Activated CD4-positive, alpha-beta T cell treated with anti-CD3 and anti-CD28 coated beads, Interleukin-10, Interleukin-2, amounts not matched to agents 100 ng/mL and 50 ng/mL, durations not matched to agents 16 hours and 8 hours (primary cell): ENCODE measurements at places on chromosomes 1 and 21.

DNA sequence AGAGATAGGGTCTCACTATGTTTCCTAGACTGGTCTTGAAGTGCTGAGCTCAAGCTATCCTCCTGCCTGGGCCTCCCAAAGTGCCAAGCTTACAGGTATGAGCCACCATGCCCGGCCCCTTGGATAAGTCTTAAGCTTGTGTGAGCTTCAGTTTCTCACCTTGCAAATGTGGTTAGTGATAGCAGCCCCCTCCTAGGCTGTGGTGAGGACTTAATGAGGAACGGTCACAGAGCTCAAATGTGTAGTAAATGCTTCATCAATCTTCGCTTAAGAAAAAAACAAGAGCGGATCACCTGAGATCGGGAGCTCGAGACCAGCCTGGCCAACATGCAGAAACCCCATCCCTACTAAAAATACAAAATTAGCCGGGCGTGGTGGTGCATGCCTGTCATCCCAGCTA, 3.0 kb downstream of the CNR2 start:
- no peak for DNase-seq

GRCh38 chr1:12771186-12771585, 2.4 kb upstream of the PRAMEF12 start:
- DNase-seq = no peak

DNA sequence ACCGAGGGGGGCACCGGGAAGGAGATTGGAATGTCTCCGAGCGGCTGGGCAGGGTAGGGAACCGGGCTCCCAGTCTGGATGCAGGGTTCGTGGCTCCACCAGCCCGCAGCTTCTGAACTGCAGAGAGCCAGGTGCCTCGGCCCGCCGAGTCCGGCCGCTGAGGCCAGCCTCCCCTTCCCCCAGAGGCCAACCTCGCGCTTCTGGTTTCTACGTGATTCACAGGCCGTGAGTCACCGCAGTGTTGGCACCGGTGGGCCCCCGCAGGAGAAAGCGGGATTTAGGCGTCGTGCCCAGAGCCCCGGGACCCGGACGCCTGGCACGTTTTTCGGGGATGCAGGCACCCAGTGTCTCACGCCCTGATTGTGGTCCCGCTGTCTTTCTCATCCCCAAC, 458 bp downstream of the CRABP2 start:
- peak; percentile 35 for DNase-seq

DNA sequence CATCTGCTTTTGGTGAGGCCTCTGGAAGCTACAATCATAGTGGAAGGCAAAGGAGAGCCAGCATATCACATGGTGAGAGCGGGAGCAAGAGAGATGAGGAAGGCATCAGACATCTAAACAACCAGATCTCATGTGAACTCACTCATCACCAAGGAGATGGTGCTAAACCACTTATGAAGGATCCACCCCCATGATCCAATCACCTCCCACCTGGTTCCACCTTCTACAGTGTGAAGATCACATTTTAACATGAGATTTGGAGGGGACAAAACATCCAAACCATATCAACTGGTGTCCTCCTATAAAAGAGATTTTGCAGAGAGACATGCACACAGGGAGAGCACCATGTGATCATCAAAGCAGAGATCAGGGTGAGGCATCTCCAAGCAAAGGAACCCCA, 578.6 kb downstream of the MATN1 start:
- DNase-seq = no peak

DNA sequence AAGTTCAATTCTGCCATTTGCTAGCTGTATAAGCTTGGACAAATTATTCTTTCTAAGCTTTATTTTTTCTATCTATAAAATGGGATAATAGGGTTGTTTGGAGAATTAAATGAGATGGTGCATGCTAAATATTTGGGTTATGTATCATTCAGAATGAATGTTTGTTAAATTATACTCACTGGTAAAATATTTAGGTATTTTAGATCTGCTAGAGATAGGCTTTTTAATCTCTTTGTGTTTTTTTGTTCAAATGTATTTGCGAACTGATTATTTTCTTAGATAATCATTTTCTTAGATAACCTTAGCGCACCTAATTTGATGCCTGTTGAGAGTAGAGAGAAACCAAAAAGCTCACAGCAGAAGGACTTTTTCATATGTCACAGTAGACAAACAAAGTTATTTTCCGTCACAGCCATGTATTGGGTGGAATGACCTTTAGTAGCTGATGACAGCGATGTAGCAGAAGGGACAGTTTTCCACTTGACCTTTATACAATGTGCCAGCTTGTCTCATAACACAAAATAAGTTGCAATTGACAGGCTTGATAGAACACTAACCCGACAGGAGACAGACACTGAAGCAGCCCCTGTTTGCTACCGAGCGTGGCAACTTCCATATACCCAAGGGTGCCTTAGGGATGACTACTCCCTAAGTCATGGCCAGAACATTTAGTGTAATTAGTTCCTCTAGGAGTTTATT, 93.0 kb downstream of the DISC1 start:
- no peak for DNase-seq

DNA sequence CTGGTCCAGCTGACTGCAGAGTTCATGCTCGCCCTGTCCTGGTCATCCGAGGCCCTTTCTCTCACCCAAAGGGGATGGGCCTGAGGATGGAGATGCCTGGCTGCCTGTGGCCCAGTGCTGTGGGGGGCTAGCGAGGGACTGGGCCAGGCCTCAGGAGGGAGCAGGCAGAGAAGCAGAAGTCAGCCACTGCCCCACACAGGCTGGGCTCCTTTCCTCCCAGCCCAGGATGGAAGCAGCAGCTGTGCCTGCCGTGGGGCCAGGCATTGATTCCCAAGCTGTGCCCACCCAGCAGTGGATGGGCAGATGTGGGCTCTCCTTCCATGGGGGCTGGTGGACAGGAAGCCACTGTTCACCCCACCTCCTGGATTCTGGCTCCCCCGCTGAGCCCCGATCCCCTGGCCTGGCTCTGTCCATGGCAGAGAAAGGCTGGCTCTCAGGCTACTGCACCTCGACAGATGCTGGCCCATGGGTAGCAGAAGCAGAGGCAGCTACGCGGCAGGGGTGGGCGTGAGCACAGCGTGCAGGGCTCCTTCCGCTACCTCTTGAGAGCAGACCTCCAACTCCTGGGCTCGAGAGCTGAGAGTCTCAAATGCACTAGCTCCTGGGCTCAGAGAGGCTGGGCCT, 24.6 kb downstream of the RUNX3 start:
- DNase-seq = no peak

DNA sequence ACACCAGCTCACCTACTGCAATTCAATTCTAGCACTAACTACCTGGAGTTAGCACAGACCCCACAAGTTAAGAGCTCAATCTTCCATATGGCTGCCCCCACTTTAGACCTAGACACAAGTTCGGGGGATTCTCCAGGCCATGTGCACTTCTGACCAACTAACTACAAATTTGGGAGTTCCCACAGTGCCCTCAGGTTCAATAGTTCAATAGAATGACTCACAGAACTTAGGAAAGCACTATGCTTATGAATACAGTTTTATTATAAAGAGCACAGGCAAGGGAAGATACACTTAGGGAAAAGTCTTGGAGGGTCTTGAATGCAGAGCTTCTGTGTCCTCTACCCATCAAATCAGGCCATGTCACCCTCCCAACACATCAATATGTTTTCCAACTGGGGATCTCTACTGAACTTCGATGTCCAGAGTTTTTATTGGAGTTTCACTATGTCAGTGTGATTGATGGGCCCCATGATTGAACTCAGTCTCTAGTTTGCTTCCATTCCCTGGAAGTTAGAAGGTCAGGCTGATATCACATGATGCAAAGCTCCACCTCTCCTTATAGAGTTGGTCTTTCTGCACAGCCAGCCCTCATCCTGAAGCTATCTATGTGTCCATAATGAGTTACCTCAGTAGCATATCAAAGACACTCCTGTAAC, 46.1 kb downstream of the RAVER2 start:
- no peak for DNase-seq

DNA sequence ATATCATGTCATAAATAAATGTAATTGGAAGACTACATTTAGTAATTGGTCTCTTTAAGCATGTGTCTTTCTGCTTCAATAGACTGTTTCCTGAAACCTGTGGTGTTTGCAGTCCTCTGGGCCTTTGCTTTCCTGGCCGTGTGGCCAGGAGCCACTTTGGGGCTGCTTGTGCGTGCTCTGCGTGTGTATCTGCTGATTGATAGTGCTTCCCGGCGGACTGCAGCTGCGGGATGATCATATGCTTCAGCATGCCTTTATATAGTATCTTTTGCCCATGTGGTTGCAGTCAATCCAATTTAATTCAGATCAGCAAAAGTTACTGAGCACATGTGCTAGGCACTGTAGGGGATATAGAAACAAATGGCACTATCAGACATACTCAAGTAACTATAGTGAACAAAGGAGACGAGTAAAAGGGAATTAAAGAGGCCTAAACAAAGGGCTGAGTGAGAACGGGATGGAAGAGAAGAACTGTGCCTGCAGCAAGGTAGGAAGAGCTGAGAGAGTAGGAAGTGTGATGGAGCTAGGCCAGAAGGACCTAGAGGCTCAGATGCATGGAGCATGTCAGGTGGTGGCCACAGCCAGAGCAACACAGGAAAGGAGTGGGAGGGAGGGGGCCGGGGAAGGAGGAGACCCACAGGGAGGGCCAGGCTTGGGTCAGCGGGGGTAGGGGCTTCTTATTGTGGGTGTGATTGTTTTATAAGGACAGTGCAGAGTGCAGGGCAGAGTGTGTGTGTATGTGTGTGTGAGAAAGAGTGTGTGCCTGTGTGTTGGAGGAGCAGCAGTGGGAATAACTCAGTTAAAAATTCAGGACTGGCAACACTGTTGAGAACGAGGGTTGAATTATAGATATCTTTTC, 27.2 kb upstream of the TTF2 start:
- DNase-seq = no peak

DNA sequence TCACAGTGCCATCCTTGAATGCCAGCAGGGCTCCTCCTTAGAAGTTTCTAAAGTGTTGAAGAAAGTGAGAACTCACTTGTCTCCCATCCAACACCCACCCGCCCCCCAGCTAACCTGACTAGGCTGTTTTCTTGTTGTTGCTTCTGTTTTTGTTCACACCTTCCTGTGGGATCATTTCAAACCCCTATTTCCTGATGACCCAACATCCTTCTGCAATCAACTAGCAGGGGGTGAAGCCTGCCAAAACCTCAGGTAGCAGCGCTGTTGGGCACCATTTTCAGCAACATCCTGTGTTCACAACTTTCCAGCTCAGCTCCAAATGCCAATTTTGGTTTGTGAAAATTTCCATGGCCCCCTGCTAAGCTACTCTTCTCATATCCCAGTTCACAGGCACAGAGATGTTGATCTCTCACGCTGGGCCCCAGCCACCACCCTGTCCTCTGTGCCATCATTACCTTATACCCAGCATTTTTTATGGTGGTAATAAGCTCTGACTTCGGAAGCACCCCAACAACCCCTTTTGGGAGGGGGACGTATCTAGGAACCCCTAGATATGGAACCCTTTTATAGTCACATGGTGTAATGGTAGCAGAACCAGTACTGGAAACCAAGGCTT, 41.4 kb downstream of the CDC7 start:
- peak; percentile 48 for DNase-seq

- no peak for DNase-seq
Observed at GRCh38 chr1:115837740-115838421, 3.0 kb downstream of the NHLH2 start.

GRCh38 chr1:7810395-7810794, 26.3 kb downstream of the PER3 start:
- peak; percentile 52 for DNase-seq

- no peak for DNase-seq
Observed at GRCh38 chr1:91718877-91719276, 167.1 kb downstream of the TGFBR3 start.

DNA sequence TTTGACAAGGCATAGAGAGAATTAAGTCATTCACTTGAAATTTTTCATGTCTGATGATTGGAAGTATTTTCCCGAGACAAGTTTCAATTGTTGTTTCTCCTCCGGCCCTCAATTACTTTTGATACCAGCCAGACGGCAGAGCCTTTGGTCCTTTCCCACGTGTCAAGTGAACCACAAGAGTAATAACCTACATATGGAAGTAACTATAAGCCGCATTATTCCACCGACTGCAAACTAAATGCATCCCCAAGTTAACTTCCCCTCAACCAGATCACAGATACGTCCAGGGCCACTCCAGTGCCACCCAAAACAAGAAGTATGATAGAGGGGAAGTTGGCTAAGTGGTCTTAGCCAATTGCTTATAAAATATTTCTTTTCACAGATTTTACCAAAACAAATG, 20.2 kb downstream of the COLGALT2 start:
- DNase-seq = no peak

- no peak for DNase-seq
Observed at GRCh38 chr1:29148656-29149491, 25.2 kb upstream of the TMEM200B start.

GRCh38 chr1:110610696-110611286, 4.6 kb upstream of the KCNA2 start:
- no peak for DNase-seq

DNA sequence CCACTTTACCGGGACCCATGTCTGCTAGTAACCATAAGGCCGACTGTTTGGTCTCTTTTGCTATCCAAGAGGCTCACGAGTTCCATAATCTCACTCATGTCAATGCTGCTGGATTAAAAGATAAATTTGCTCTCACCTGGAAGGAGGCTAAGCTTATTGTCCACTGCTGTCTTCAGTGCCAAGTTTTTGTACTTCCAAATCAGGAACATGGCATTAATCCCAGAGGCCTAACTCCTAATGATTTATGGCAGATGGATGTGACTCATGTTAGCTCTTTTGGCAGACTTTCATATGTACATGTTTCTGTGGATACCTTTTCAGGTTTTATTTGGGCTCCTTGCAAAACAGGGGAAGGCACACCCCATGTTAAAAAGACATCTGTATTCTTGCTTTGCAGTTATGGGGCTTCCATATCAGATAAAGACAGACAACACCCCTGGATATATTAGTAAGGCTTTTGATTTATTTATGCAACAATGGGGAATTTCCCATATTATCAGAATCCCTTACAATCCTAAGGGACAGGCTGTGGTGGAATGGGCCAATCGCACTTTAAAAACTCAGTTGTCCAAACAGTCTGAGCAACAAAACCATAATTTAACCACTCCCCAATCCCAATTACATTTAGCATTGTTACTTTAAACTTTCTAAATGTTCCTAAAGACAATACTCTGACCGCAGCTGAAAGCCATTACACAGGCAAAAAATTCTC, 162.7 kb downstream of the IER5 start:
- no peak for DNase-seq

DNA sequence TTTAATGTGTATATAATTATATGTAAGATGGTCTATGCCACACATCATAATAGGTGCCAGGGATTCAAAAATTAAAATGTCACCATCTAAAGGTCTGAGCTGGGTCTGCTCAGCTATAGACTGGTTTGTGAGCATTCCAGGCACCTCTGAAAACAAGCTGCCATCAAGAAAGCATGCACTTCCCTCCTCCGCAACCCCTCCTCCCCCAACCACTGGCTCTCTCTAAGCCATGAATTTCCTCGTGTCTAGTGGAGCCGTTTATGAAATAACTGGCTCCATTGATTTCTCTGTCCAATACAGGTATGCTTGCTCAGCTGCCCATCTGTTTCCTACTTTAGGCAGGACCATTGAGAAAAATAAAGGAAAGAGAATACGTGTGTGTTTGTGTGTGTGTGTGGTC, 522.6 kb upstream of the PLXNA2 start:
- DNase-seq = no peak
